ENCODE measurements at places on chromosomes 1 and 21.

GRCh38 chr1:228176024-228176395, 10.4 kb downstream of the IBA57 start:
- DNase-seq = no peak

GRCh38 chr1:16915627-16915973, 6.1 kb upstream of the CROCC start:
- DNase-seq = no peak

DNA sequence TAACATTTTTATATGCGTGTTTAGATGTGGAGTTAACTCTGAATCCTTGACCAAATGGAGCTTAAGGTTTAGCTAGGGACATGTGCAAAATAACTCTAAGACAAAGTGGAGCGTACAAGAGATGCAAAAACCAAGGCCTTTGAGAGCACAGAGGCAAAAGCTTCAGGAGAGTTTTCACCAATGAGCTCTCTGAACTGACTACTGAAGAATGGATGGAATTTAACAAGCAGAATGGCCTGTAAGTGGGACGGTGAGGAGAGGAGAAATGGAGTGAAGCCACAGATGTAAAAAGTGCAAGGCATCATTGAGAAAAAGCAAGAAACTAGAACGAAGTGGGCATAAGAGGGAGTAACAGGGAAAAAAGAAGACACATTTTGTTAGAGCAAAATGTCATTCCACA, 260.0 kb downstream of the RGS7 start:
- DNase-seq = no peak

GRCh38 chr21:38753557-38753971, 52.2 kb upstream of the ETS2 start:
- no peak for DNase-seq

- peak; percentile 23 for DNase-seq
These were observed 343.4 kb downstream of the MATN1 start for GRCh38 chr1:30379684-30380624.

GRCh38 chr1:208300084-208300770, 56.0 kb upstream of the PLXNA2 start:
- DNase-seq = no peak

DNA sequence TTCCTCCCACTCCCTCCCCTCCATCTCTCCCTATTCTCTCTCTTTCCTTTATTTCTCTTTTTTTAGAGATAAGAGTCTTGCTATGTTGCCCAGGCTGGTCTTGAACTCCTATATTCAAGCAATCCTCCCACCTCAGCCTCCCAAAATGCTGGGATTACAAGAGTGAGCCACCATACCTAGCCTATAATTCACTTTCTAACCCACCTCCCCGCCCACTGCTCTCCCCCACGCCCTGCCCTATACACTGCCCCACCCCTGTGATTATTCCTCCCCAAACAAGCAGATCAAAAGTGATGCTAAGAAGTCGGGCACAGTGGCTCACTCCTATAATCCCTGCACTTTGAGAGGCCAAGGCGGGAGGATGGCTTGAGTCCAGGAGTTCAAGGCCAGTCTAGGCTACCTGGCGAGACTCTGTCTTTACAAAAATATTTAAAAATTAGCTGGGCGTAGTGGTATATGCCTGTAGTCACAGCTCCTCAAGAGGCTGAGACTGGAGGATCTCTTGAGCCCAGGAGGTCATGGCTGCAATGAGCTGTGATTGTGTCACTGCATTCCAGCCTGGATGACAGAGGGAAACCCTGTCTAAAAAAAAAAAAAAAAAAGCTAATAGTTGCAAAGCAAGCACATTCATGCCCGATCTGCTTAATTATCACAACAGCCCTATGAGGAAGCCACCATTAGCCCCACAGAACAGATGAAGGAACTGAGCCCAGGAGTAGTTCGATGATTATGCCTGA, 12.8 kb upstream of the E2F2 start:
- no peak for DNase-seq

DNA sequence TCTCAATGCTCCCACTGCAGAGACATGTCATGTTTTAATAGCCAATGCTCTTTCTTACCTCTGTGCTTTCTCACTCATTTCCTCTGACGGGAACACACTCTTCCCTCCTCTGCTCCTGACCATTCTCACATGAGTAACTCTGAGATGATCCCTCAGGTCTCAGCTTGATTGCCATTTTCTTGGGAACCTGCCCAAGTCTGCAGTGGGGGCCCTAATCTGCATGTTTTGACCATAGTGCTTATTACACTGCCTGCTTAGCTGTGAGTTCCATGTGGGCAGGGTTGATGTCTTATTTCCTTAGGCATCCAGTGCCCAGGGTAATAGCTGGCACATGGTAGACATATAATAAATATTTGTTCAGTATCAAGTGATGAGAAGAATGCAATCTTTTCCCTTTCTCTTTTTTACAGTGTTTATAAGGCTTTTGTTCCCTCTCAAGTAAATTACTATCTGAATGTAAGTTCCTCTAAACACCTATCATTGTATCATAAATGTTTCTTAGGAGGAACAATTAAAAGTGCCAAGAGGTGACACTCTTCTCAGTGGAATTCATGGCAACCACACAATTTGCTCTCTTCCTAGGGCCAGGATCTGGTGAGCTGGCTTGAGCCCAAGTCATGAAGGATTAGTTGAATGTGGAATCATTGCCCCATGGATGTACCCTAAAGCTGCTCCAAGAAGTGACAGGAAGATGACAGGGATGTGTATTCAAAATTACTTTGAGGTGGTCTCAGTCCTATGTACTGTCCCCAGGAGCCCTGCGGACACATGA, 485.4 kb upstream of the USP24 start:
- no peak for DNase-seq
